ENCODE measurements at places on chromosomes 2 and 18.
A peak's percentile ranks its signal among the peaks of the same experiment; 100 is the strongest.

- DNase-seq, result no peak
Observed at GRCh38 chr2:169018390-169018789, 12.7 kb downstream of the ABCB11 start.

DNA sequence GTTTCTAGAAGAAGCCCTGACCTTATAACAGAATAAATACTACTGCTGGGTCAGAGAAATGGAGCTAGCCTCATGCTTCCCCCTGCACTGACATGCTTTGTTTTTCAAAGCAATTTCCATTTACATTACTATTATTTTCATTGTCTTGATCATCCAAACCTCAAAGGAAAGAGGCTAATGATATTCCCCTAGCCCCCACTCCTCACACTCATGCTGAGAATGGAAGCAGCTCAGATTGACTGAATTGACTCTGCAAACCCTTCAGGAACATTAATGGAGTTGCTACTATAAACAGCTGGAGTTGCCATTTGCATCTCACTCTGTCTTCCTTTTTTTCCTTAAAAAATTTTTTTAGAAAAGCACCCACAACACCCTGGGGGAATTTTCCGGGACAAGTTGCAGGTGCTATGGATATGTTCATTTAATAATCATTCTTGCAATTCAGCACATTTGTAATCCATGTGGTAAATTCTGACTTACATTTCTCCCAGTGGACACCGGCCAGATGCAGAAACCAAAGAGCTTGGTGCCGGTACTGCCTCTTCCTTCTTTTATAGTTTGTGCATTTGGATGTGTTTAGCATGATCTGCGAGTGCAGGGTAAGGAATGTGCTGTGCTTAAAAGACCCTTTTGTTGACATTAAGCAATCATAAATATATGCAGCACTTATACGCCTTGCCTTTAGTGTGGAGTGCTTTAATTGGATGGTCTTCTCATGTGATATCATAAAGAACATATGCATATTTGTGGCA is 103.3 kb upstream of the OSR1 start:
- DNase-seq, result no peak

GRCh38 chr2:202589582-202589949 is 45.2 kb upstream of the FAM117B start:
- DNase-seq, result no peak

DNA sequence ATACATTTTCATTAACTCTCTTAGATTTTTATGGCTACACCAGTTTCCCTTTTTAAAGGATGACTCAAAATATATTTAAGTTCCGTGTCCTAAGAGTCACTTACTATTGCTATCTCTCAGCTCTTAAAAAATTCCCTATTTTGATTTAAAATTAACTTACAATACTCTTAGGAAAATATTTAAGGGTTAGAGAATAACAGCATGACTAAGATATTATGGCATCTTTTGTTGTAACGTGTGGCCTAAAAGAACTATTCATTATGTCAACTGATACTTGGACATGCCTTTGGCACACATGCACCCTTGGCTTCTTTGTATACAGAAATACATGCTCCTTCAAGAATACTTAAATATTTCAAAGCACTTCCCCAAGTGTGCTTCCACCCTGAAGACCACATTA is 42.3 kb downstream of the SCN3A start:
- DNase-seq, result no peak

DNA sequence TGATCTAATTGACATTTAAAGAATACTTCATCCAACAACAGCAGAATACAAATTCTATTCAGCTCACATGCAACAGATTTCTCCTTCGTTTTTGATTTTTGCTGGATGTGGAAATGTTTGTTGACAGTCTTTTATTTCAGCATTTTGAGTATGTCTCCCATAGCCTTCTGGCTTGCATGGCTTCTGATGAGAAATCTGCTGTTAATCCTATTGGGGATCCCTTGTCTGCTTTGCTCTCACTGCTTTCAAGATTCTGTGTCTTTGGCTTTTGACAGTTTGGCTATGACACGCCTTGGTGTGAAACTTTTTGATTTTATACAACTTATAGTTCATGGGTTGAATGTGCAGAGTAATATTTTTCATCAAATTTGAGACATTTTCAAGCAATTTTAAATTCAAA is 44.7 kb downstream of the TRABD2A start:
- DNase-seq, result no peak

DNA sequence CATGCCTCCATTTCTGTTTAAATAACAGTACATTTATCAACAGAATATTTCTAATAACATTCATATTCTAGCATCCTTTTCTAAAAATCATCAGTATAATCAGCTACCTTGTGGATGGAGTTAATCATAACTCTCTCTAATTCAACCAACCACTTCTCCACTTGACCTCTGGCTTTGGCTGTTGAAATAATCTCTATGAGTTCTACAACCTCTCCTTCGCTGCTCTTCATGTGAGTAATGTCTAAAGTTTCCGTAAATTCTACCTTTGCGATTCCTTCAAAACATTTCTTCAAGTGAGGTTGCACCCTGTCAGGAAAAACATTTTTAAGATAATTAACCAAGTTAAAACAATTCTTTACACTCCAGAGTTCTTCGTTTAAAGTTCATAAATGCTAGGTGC is 134.2 kb downstream of the DNAH7 start:
- no peak for DNase-seq

DNA sequence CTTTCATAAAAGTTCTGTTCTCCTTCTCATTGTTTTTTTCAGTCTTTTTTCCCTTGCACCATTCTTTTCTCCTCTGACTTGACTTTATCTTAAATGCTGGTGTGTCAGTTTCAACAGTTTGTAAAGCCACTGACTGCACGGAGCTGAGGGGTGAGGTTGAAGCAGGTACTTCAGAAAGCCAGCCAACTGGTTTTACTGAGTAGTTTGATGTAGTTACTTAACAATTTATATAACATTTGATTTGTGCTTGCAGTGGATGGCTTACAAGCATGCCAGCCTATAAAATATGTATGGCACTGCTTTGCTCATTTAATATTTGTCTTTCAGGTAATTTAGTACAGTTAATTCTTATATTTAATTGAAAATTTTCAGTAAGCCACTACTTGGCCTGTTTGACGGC is 55.4 kb downstream of the FAM171B start:
- DNase-seq, result no peak

GRCh38 chr18:24669502-24669901 is 209.1 kb downstream of the HRH4 start:
- DNase-seq, result no peak

- DNase-seq, result peak; percentile 34
Observed at GRCh38 chr18:48412339-48412929, 3.3 kb upstream of the ZBTB7C start.

DNA sequence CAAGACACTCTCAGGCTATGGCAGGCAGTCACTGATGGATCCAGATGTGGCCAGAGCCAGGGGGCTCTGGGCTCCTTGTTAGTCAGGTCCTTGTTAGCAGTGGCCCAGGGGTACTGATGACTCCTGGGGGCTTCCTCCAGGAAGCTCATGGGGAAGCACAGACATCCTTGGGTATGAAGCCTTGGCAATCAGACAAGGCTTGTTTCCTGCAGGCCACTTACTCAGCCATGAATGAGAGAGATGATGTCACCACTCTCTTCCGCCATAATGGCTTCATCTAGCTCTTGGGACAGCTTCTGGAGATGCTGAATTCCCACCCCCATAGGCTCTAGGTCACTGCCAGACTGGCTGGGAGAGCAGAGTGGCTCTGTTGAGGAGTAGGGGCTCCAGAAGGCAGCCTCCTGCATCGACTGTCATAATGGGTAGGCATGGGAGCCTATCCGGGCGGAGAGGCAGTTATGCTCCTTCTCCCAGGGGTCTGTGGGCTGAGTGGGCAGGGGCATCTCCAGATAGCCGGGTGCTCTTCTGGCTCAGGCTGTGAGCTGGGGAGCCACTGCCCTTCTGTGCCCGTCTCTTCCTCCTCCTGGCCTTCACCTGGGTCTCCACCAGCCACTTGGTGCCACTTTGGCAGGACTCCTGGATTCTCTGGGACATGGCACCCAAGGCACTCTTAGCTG is 40.2 kb upstream of the BMPR2 start:
- no peak for DNase-seq

DNA sequence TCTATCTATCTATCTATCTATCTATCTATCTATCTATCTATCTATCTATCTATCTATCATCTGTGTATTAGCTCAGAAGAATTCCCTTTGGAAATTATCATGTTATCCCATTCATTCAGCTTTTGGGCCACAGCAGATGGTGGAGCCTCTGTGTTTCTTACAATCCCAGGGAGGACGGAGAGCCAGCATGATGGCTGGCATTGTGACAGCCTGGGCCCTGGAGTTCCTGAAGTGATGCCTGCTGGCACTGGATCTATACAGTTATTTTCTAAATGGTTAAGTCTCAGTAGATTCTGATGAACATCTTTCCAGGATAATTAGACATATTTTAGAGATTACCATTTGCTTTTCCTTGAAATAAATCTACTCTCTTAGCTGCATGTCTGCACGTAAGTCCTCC is 385.4 kb upstream of the NXPH2 start:
- no peak for DNase-seq

- no peak for DNase-seq
Observed at GRCh38 chr2:241894681-241895426, 25.3 kb downstream of the RTP5 start.

DNA sequence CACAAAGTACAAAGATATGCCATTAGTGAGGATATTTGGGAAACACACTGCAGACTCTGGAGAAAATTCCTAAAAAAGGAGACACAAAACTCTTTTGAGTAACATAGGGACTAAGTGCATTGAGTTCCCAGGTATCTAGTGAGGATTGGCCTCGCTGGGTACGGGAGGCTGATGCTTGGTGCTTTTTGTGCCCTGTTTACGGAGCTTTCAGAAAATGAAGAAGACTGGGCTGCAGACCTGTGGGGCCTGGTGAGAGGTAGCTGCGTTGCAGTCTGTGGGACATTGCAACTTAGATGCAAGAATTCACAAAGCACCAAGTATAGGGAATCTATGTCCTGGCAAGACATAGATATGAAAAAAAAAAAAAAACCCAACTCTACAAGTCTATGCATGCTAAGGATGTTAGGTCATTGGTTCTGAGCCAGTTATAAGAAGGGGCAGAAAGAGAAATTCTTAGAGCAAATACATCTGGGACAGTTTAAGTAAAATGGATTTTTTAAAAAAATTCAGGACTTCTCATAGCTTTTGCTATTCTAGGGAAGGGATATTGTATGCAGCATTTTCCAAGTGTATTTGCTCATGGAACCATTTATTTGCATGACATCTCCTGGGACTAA is 156.0 kb downstream of the SLC4A3 start:
- no peak for DNase-seq

GRCh38 chr2:24521162-24521857 is 30.3 kb downstream of the NCOA1 start:
- DNase-seq, result no peak

- DNase-seq, result no peak
Observed at GRCh38 chr2:74894272-74894981, 60.5 kb downstream of the HK2 start.

DNA sequence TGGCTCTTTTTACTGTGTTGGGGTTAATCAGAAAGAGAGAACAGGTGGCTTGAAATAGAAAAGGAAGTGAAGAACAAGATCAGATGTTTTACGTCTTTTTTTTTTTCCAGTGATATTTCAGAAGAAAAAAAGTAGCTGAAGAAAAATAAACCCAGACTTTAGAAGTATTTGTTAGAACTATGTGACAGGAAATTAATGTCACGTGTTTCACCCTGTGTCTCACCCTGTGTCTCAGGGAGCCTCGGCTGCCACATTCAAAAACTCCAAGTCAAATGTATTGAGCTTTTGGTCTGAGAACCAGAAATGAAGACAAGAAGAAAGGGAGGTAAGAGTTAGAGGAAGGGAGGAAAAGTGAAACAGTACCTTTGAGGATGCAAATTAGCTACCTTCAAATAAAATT is 38.0 kb downstream of the AKAIN1 start:
- no peak for DNase-seq

- DNase-seq, result peak; percentile 61
Observed at GRCh38 chr18:58565021-58565420, 63.9 kb downstream of the ALPK2 start.

GRCh38 chr2:71910277-71910676 is 237.4 kb downstream of the CYP26B1 start:
- DNase-seq, result no peak

- no peak for DNase-seq
Observed at GRCh38 chr2:105793196-105793975, 48.7 kb downstream of the NCK2 start.

DNA sequence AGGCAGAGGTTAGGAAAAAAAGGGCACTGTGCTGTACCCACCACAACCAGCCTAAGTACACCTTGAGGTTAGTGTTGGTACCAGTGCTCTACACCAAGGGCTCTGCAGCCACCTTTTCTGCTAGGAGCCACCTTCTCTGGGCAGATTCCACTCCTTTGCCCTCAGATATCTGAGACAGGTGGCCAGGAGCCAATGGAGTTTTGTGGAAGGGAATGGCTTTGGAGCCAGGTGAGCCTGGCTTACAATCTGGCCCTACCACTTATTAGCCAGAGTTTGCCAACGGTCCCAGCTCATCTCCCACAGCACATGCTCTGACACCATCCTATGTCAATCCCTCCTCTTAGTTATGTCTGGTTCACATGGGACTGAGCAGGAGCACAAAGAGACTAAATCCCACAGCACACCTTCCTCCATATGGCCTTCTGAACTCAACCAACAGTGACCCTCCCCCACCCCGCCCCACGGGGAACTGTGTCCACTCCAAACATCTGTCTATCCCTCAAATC is 77.5 kb downstream of the CLHC1 start:
- no peak for DNase-seq

- no peak for DNase-seq
Observed at GRCh38 chr2:151049746-151050145, 211.9 kb downstream of the RBM43 start.

- no peak for DNase-seq
Observed at GRCh38 chr2:154608438-154608837, 90.1 kb upstream of the KCNJ3 start.

DNA sequence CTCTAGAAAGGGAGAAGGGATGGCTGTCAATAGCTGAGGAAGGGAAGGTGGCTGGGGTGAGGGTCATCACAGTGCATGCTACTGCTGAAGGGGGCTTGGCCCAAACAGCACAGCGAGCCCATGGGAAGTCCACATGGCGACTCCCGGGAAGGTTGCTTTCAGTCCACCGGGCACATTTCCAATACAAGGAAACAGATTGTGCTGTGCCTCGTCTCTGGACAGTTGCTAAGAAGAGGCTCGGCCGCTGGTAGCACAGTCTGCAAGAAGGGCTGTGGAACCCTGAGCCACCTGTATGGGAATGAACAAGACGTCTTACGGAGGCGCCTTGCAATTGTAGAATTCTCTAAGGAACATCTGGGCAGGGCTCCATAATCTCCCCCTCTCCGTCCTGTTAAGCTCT is 123.1 kb downstream of the CELF4 start:
- DNase-seq, result no peak

- DNase-seq, result no peak
Observed at GRCh38 chr2:162478721-162479129, 134.8 kb downstream of the GCA start.

DNA sequence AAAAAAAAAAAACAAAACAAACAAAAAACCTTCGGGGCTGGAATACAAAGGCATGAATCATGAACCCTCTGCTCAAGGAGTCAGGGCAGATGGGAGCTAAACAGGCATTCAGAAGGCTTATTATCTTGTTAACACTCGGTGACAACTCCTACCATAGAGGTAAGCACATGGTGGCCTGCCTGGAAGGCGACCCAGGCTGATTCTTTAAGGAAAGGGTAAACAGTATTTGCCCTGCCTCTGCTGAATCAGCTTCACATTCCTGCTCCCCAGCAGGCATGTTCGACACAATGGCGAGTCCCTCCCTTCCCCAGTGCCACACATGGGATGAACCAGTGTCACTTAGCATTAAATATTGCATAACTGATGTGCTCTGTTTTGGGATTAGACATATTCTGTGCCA is 191.9 kb downstream of the ARL4C start:
- DNase-seq, result no peak

- no peak for DNase-seq
Observed at GRCh38 chr2:156652691-156653090, 216.5 kb downstream of the GPD2 start.

Measured in GM10248 (cell line).